ENCODE measurements at places on chromosomes 3 and 15.

DNA sequence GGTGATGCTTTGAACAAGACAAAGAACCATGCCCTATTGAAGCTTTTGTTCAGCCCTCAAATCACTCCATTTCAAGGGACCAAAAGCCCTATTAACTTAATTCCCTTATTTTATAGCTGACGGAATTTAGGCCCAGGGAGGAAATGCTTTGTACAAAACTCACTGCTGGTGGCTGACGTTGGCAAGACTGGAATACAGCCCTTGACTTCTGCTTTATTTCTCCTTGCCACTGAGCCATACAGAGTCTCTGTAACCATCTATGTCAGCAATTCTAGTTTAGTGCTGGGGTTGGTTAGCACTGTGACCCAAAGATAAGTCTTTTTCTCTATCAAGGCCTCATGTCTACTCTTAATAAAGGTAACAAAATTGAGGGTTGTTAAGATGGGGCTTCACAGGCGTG, 316.1 kb upstream of the TPRG1 start:
- no peak for DNase-seq

GRCh38 chr3:73509066-73509465, 115.7 kb downstream of the PDZRN3 start:
- DNase-seq: no peak

- no peak for DNase-seq
These were observed 341 bp downstream of the HEXA start for GRCh38 chr15:72375501-72375845.

DNA sequence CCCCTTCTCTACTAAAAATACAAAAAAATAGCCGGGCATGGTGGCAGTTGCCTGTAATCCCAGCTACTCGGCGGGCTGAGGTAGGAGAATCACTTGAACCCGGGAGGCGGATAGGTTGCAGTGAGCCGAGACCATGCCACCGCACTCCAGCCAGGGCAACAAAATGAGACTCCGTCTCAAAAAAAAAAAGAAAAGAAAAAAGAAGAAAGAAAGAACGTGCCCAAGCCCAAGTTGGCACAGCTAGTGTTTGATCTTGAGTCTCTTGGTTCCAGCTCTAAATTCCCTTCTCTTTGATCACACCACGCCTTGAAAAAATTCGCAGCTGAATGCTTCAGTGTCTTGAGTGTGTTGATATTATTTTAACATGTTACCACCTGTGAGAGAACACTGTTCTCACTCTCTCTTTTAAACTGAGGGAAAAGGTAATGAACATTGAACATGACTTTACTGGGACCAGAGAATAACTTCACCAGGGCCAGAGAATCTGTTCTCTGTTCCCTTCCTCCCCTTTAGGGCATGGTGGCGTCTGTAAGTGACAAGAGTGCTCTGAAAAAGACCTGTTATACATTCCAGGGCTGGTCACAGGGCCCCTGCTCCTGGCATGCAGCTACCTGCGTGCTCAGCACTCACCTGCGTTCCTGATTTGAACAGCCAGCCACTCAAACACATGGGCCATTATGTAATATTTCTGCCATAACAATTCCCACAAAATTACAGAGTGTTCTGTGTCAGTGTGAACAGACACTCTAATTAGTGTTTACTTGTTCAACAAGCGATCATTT, 19.0 kb downstream of the SLCO3A1 start:
- no peak for DNase-seq

- DNase-seq: peak; percentile 50
These were observed 1.7 kb upstream of the PLA2G4F start for GRCh38 chr15:42157981-42158765.

DNA sequence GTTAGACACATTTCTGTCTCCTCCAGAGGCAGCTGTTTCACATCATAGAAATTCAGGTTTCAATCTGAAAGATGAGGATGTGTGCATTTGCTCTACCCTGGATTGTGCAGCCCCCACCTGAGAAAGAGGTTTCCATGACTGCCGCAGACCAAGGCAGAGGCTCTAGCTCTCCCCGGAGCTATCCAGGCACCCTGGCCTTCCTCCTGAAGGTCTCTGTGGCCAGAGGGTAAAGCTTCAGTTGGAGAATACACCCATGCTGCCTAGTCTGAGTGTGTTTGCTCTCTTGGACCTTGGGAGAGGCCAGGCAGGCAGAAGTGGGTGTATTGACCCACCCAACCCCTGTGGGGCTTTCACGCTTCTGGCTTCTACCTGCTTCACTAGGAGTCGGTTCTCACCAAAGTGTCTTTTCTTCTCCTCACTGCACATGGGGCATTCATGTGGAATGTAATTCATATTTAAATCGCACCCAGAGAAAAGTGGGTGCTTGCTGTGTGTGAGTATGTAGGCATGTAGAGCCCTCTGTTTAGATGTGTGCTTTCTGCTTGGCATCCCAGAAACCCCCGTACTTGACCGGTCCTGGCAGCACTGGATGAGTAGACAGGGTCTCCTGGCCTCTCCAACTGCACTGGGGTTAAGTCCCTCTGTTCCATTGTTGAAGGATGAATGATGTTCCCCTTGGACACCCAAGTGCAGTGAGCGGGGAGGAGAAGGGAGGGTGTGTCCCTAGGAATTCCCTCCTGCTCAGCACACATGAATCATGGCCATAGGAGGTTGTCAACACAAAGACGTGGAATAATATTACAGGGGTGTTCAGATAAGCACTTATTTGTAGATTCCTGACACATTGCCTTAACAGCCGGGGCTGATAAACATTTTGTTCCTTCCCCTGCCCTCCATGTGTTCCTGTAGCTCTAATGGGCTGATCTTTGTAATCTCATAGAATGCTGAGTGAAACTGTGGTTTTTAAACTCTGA, 20.3 kb upstream of the RAB6B start:
- no peak for DNase-seq

DNA sequence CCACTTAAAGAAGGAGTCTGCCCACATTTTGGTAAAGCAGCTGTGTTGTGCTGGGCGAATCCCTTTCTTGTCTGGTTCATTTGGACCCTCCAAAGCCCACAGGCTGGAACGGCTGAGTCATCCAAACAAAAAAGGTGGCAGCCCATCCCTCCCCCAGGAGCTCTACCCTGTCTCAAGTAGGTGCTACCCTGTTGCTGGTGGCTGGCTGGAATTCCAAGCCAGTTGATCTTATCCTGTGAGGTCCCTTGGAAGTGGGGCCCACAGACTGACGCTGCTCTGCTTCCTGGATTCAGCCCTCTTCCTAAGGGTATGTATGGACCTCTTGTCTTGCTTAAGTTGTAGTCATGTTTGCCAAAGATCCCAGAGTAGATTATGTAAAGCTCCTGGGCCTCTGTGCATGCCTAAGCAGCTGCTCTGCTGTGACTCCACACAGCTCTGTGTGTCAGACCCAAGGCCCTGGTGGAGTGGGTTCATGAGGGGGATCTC, 44.5 kb downstream of the CCR1 start:
- no peak for DNase-seq

DNA sequence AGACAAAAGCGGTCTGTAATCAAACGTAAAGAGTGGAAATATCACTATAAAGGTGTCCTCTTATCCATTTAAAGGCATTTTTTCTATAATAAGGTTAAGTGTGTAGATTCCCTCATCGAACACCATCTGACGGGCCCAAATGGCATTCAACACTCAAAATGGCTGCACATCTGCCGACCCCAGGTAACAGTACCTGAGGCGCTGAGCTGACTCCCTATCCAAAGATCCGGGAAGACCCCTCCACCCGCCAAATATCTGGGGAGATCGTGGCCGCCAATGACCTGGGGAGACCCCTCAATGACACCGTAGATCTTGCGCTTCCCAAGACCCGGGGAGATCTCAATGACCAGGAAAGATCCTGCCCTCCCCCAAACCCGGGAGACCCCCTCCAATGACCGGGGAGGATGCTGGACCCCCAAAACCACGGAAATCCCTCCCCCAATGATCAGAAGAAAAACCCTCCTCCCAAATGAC, 476 bp downstream of the IP6K2 start:
- DNase-seq: peak; percentile 47

GRCh38 chr3:113193719-113194118, 17.6 kb upstream of the BOC start:
- no peak for DNase-seq

GRCh38 chr3:117252208-117252607, 542.6 kb downstream of the TUSC7 start:
- no peak for DNase-seq

- no peak for DNase-seq
These were observed 35.3 kb upstream of the SNRPN start for GRCh38 chr15:24919446-24919845.

DNA sequence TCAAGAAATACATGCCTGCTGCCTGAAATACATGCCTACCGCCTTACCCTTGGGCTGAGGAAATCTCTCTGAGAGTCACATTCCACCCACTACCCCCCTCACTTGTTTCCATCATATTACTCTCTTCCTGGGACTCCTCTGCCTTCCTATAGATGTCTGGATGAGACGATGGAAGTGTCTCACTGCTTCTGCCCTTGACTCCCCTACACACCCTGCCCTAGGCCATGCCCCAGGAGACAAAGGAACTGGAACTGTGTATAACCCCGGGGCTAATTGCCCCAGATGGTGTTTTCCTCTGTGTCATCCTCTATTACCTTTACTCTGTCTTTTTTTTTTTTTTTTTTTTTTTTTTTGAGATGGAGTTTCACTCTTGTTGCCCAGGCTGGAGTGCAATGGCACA, 102.0 kb downstream of the GTPBP8 start:
- DNase-seq: no peak

DNA sequence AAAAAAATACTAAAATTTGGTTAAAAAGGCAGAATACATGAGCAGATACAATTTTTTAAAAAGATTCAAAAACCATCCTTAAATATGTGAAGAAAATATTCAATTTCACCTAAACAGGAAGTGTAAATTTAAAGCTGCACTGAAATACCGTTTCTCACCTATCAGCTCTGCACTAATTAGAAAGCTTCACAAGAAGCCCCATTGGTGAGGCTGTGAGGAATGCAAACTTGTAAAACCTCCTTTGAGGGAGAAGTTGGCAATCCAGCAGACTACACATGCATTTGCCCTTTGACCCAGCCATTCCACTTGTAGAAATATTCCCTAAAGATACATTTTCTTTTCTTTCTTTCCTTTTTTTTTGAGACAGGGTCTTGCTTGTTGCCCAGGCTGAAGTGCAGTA, 18.8 kb downstream of the BLM start:
- no peak for DNase-seq

- no peak for DNase-seq
These were observed 28.6 kb downstream of the CGGBP1 start for GRCh38 chr3:88030210-88030609.

DNA sequence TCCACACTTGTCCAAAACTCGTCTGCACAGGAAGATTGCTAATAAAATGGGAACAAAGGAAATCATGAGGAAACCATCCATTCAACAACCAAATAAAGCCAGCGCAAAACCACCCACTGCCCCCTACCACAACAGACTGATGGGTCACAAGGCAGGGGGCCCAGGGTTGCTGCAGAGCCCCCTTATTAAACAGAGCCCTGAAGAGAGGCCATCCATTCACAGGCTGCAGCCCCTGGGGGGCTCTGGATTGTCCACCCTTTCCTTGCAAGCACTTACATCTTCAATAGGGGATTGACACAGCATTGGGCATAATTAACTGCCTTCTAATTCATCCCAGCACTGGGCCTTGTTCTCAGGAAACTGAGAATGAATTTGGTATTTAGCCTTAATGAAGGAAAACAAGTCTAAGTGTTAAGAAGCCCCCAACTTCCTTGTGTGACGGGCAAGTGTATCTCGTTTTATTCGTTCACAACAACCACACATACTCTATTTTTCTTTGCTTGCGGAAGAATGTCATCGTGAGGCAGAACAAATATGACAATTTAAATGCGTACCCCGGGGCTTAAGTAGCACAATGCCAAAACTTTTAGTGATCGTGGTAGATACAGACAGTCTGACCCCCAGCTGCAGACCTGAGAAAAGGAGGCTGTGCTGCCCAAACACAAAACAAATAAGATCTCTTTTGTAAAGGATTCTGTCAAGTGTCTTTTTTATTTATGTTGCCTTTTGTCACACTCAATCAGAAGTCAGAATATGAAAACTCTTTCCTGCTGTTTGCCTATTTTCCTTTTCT, 144.0 kb downstream of the SEMA6D start:
- DNase-seq: no peak

- peak; percentile 75 for DNase-seq
These were observed 8.3 kb upstream of the EPHA3 start for GRCh38 chr3:89098964-89099585.

DNA sequence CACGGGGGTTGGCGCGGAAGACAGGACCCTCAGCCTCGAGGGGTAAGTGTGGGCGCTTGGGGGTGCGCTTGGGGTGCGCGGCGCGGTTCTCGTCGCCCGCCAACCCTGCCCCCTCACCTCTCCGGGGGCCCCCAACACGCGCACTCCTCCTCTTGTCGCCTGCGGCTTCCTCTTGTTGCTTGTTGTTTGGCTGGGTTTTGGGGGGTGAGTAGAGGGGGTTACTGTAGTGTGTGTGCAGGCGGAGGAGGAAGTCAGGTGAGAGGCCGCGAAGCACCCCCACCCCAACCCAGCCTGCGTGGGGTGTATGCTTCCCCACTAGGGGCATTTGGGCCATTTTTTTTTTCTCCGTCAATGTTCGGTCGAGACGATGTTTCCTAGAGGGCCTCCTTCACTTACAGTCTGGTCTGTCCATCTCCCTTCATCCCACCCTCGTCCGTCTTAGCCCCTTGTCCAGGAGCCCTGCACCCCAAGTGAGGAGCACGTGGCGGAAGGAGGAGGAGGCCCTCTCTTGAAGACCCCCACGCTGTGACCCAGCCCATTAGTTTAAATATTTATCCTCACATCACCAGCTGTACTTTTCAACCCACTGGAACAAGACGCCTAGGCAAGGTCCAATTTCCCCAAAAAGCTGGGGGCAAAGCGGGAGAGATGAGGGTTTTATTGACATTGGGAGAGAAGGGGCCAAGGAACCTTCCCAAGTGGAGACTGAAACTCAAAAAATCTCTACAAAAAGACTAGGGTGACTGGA, 20.4 kb upstream of the SATB1 start:
- DNase-seq: peak; percentile 87

DNA sequence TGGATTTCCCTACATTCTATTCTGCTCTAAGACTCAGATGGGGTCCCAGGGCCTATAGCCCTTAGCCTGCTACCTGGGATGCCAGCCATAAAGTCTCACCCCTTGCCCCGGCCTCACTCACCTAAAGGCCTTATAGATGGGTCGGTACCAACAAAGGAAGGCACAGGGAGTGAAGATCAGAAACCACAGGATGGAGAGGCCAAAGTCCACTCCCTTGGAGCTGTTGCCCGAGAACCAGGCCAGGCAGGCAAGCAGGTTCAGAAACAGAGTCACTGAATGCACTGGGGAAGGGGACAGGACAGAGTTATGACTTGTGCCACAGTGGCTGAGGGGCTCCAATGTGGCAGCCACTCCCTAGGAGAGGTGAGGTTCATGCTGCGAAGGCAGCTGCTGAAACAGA, 7.4 kb upstream of the ULK3 start:
- no peak for DNase-seq

DNA sequence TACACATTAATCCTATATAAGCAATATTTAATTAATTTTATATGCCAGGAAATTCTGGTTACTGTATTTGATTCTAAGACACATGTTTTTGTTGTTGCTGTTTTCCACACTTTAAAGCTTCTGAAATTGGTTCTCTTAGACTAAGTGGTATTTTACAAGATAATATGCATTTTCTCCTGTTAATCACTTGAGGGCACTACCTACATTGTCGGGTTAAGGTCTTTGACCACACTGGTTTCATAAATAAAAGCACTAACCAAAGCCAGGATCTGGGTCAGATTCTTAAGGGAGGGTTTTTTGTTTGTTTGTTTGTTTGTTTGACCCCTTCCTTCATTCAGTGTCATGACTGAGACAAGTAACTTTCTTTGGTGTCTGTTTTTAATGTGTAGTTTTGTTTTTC, 590.2 kb downstream of the RBMS3 start:
- DNase-seq: no peak

GRCh38 chr3:58566398-58567250, 10.6 kb downstream of the FAM107A start:
- no peak for DNase-seq

- DNase-seq: no peak
These were observed 44.3 kb upstream of the EIF1B start for GRCh38 chr3:40265181-40265580.
